ENCODE measurements at places on chromosomes 1 and 21.
A peak's percentile ranks its signal among the peaks of the same experiment; 100 is the strongest.

- DNase-seq = no peak
These were observed 15.6 kb downstream of the LDLRAP1 start for GRCh38 chr1:25559031-25559430.

DNA sequence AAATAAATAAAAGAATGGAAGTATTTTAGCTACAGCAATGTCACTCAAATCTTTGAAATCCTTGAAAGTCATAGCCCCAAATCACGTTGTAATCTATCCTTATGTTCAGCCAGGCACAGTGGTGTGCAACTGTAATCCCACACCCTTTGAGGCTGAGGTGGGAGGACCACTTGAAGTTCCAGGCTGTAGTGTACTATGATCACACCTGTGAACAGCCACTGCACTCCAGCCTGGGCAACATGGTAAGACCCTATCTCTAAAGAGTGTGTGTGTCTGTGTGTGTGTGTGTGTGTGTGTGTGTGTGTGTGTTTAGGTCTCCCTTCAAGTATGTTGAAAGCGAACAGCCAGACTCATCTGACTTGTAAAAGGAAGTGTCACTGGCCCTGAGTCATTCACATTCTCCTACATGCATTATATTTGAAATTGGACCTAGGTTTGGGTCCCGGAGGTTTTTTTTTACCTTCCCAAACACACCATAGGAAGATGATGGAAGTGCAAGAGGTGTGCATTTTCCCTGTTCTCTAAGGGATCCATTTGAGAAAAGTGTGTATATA lies 50.1 kb downstream of the ZNF281 start:
- no peak for DNase-seq

DNA sequence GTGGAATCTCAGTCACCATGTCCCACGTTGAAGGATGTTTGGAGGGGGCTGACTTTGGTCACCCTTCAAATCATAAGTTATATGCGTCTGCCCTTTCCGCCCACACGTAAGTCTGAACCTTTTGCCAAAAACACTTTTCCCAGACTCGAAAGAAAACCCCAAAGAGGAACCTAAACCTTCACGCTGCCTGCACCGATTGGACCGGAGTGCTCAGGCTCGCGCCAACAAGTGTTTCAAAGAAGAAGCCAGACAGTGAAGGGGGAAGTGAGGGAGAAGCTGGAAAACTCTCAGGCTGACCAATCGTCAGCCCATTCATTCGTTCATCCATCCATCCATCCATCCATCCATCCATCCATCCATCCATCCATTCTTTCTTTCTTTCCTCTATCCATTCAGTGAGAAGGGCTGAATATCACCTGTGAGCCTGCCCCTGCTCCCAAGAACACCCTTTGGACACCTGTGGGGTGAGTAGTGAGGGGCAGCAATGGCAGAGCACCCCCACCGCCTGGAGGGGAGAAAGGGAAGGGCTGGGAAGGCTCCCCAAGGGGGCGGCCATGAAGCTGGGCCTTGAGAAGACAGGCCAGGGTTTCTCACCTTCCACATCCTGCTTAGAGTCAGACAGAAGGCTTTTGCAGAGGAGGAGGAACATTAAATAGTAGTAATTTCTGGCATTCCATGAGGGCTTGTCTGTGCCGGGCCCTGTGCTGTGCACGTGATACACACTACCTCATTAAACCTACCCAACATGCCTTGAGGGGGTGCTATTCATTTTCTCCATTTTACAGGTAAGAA lies 27.1 kb upstream of the RUNX3 start:
- DNase-seq = no peak

- DNase-seq = no peak
These were observed 128.0 kb downstream of the CDC42BPA start for GRCh38 chr1:227190321-227190720.

DNA sequence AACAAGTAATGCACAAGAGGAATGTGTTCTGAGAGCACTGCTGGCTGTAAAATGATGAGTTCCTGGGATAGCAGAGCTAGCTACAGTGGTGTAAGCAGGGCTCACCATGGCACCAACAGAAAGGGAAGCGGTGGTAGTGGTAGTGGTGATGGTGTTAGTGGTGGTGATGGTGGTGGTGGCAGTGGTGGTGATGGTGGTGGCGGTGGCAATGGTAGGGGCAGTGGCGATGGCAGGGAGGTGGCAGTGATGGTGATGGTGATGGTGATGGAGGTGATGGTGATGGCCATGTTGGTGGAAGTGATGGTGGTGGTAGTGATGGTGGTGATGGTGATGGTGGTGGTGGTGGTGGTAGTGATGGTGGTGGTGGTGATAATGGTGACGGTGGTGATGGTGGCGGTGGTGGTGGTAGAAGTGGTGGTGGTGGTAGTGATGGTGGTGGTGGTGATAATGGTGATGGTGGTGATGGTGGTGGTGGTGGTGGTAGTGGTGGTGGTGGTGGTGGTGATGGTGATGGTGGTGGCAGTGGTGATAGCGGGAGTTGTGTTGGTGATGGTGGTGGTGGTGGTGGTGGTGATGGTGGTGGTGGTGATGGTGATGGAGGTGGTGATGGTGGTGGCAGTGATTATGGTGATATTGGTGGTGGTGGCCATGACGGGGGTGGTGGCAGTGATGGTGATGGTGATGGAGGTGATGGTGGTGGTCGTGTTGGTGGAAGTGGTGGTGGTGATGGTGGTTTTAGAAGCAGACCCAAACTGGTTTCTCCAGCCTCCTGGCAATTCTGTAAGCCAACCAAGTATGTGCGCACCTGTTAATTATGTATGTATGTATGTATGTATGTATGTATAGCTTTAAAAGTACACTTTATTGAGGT lies 254.1 kb downstream of the TRABD2B start:
- DNase-seq = no peak

GRCh38 chr1:179953974-179954492 lies 577 bp upstream of the CEP350 start:
- no peak for DNase-seq

DNA sequence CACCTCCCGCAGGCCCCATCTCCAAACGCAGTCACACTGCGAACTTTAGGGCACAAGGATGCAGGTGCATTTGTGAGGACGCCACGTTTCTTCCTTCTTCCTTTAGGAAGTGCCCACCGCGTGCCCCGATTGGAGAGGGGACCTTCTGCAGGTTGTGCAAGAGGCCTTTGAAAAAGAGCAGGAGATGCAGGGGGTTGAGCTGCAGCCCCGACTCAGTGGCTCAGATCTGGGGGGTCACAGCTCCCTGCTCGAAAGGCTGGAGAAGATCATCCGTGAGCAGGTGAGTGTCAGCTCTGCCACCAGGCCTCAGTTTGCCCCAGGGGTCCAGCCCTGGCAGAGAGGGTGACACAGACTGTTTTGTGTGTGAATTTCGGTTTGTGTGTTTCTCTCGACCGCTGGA lies 31.2 kb upstream of the DIP2A start:
- no peak for DNase-seq

GRCh38 chr1:99548943-99549605 lies 96.8 kb upstream of the PALMD start:
- no peak for DNase-seq

- DNase-seq = no peak
These were observed 4.7 kb downstream of the CELSR2 start for GRCh38 chr1:109253803-109254620.

- DNase-seq = no peak
These were observed 803 bp downstream of the COP1 start for GRCh38 chr1:176206006-176206960.

- DNase-seq = no peak
These were observed 129.2 kb upstream of the PROX1 start for GRCh38 chr1:213858581-213858980.

DNA sequence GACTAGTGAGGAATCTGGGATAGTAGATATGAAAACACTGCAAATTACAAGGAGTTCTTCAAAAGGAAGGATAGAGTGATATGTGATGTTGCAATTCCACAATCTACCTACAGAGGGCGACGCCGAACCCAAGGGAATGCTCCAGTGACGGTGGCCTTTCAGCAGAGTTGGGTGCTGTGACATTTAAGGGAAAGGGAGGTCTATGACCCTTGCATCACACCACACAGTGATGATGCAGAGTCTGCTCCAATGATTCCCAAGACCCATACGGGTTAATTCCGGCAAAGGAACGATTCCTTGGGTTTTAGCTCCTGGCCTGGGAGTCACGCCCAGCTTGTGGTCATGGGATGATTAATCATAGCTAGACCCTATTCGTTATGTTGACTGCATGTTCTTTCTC lies 123.0 kb upstream of the IGSF21 start:
- no peak for DNase-seq

DNA sequence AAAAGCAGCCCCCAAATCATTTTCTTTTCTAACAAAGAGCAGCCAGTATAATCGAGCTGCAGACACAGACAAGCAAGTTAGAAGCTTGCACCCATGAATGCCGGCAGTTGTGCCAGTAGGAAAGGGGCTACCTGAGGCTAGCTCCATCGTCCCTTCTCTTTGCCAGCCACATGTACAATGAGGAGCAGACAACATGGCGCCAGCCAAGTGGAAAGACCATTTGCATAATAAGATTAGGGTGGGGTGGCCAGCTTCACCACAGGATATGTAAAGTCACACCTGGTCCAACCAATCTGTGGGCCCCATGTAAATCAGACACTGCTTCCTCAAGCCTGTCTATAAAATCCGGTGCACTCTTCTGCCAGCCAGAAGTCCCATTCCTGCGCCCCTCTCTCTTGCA lies 103.7 kb downstream of the CCDC185 start:
- DNase-seq = no peak

DNA sequence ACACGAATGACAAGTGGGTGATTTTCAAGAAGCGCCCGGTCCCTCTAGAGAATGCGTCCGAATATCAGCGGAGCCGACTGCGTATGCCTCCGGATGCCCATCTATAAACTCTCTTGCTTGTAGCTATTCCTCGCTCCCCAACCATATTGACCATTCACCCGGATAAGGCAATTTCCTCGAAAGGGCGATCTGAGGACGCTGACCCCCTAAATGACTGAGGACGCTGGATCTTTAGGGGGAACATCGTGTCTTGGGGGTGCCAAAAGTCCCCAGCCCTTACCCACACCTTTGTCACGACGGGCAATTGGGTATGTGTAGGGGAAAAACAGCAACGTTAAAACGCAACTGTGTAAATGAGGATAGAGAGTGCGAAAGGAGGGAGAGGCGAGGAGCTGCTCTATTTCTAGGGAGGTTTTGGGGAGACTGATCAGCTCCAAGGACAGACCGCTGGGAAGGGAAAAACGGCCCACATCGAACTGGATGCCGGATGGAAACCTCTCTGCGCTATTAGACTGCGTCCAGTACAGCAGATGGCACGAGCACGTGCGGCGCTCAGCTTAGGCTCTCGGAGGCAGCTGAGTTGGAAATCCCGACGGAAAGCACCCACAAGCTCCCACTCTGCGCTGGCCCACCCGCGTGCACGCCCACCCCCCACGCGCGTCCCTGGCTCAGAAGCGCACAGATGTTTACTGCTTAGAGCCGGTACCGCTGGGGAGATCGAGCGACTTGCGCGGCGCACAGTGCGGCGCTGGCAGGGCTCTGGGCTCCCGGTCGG lies 2.9 kb upstream of the PRRX1 start:
- no peak for DNase-seq

GRCh38 chr1:227068883-227069282 lies 128.8 kb downstream of the COQ8A start:
- no peak for DNase-seq

DNA sequence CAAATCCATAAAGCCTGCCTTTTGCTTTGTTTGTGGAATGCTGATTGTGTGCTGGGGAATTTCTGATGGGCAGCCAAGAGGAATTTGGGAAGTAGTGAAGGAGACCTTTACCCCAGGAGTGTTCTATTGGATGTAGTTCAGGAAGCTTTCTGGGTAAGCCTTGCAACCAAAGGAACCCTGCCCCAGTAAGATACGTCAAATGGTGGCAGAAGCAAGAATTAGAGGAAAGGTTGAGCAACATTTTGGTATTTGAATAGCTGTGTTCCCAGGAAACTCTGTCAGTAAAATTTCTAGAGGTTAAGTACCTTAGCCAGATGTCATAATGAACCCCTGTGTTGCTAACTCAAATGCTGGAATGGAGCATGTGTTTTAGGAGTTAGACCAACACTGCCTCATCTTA lies 6.4 kb downstream of the MGST3 start:
- DNase-seq = no peak

DNA sequence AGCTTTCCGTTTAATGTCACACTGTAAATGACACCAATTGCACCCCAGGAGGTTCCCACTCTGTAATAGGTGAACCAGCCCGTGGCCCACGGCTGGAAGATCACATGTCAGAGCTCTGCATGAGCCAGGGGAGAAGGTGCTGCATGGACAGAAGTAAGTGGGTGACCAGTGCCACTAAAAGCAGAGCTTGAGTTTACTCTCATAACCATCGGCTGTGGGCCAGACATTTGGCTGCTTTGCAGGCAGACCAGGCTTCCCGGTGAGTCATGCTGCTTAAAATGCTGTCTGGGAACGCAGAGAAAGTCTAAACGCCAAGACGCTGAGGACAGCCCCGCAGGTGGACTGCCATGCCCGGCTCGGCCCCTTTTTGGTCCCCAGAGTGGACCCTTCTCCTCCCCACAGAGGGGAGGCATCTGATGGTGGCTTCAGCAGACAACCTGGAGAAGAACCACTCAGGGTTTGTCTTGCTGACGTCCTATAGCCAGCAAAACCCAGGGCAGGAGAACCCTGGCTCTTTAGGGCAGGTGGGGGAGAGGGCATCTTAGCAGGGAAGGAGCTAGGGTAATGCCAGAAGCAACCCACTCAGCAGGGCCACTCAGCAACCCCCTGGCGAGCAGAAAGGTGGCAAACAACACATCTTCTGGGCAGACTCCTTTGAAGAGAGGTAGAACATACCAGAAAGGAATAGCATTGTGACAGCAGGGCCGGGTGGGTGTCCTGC lies 7.3 kb downstream of the KIAA2013 start:
- no peak for DNase-seq

- peak; percentile 79 for DNase-seq
These were observed 34.6 kb upstream of the S100A7 start for GRCh38 chr1:153494976-153495535.

- DNase-seq = no peak
These were observed 736 bp downstream of the KCNC4 start for GRCh38 chr1:110210604-110211495.

DNA sequence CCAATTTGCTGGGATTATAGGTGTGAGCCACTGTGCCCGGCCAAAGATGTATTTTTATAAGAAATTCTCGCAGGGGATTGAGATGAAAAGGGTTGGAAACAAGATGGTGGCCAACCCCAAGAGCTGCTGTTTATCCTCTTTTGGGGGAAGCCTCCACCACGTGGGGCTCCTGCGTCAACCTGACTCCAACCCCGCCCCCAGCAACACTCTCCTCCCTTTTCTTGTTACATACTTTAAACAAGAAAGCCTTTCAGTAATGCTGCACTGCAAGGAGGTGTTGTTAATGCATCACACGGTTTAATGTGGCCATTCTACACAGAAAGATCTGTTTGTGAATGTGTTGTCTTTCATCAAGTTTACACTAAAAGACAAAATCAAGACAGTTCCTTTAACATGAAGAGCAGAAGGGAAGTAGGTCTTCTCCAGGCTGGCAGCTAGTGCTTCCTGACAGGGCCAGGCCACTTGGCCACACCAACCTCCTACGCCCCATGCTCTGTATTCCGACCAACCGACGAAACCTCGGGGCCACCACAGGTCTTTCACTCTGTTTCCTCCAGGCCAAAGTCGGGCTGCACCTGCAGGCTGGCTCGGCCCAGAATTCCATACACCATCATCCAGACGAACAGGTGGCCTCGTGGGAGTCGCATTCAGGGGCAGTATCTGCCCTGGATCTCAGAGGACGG lies 25.9 kb downstream of the C2CD2 start:
- no peak for DNase-seq
